ENCODE measurements at places on chromosomes 7 and 10.

GRCh38 chr10:86937502-86938154, 19.8 kb downstream of the MMRN2 start:
- no peaks in the 10 kb centered on the region for H3K27me3 ChIP-seq
- H3K36me3 ChIP-seq, result no peaks in the 10 kb centered on the region
- H3K4me1 ChIP-seq, result peaks cover 5% of the 10 kb centered on the region
- no peak overlapping the region for H3K27ac ChIP-seq
- DNase-seq, result no peak

DNA sequence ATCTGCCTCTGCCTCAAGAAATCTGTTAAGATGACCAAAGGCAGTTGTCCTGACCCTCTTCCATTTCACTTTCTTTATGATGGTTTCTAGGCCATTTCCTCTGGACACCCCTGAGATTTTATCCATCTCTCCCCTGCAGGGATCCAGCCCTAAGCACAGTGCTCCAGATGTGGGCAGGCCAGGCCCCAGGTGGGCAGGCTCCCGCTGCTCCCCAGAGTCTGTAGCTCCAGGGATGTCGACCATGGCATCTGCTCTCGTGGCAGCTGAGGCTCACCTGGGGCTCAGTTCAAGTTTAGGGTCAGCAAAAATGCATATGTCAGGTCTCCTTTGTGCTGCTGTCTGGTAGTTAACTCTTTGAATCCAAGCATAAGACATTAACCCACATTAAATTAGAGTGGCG, 11.8 kb downstream of the CEP41 start:
- peaks cover 13% of the 10 kb centered on the region for H3K4me1 ChIP-seq
- no peak for DNase-seq
- no peaks in the 10 kb centered on the region for H3K27me3 ChIP-seq
- H3K4me3 ChIP-seq, result no peak overlapping the region
- no peaks in the 10 kb centered on the region for H3K36me3 ChIP-seq

GRCh38 chr7:157654350-157654749, 317.5 kb downstream of the DNAJB6 start:
- H3K27me3 ChIP-seq, result no peaks in the 10 kb centered on the region
- H3K27ac ChIP-seq, result no peak overlapping the region
- no peaks in the 10 kb centered on the region for H3K4me1 ChIP-seq
- no peak overlapping the region for H3K4me3 ChIP-seq

DNA sequence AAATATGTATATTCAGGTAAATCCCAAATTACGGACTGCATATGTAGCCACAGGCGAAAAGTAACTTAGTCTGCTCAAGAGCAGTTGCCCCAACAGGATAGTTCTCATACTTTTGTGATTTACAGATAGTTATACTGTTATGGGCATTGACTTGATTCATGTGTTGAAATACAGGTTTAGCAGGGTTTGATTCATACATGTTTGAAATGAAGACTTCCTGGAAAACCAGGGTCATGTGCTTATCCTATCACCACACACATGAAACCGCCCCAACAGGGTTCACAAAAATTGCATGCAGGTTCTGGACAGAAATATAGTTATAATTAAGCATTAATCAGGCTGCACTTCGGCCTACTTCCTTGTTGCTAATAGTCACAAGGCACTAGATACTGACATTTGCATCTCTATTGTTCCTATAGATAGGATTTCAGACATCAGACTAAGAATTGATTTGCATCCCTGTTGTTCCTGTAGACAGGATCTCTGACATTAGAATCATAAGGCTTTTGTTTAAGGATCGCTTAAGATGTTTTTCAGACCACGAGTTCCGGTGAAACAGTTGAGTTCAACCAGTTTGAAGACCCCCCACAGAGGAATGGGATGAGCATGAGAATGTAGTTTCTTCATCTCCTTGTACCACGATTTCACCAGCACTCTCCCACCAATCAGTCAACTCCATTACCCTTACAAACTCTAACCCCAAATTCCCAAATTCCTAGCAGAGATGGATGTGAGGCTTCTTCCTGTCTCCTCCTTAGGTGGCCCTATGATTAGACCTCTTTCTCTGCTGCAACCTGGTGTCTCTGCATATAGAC, 2.0 kb upstream of the ZNF398 start:
- H3K36me3 ChIP-seq, result no peaks in the 10 kb centered on the region
- no peak overlapping the region for H3K27ac ChIP-seq
- no peaks in the 10 kb centered on the region for H3K27me3 ChIP-seq
- no peak for DNase-seq

DNA sequence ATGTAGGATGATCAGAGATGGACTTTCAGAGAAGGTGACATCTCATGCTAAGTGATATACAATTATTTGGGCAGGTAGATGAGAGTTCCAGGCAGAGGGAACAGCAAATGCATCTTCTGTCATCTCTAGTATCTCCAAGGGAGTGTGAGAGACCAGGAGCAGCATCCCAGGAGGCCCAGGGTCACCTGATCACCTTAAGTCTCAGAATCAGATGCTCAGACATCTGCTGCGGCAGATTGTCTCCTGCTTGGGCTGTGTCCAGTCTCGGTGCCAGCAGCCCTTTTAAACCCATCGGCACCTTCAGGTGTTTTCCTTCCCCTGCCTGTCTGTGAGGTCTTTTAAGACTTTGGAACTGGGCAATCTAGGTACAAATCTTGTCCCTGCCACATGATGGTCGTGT, 690.6 kb downstream of the LRMDA start:
- peaks cover 11% of the 10 kb centered on the region for H3K27me3 ChIP-seq
- H3K4me1 ChIP-seq, result peaks cover 2% of the 10 kb centered on the region
- H3K27ac ChIP-seq, result no peak overlapping the region
- H3K4me3 ChIP-seq, result no peak overlapping the region

All from IMR-90 (cell line).